ENCODE measurements at places on chromosomes 11 and 22.

- peak; percentile 84 for DNase-seq
Measured at GRCh38 chr22:39316440-39317083, 2.9 kb downstream of the RPL3 start.

DNA sequence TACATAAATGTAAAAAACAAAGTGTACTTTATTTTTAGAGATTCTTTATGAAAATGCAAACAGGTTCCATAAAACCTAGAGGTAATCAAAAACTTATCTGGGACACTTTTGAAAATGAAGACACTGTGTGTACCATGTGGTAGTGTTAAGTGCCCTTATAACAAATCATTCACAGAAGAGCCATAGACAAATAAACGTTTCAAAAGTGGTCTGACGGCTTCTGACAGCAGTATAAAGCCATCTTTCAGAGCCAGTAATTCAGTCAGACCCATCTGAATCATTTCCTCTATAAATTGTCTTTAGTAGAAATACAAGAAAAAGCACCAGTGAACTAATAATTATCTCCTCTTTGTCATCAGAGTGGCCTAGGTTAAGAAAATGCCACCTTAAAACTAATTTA is 100.0 kb downstream of the PAX6 start:
- DNase-seq: no peak

- no peak for DNase-seq
Measured at GRCh38 chr22:49294656-49295464, 532.8 kb downstream of the BRD1 start.

DNA sequence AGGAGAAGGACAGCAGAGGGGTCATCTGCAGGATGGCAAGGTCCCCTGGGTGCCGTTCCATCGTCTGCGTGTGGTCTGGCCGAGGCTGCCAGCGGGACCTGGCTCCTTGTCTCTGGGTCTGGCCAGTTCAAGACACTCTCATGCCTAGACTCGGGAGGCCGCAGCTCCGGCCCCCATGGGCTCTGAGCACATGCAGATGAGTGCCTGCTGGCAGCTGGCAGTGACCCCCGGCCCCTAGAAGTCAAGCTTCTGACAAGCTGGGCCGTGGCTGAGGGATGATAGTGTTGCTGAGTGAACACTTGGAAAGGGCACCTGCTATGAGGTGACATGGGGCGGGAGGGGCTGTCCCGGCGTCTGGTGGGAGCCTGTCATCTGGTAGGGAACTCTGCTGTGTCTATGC is 1180.6 kb downstream of the BRD1 start:
- no peak for DNase-seq

- DNase-seq: no peak
Measured at GRCh38 chr11:131814108-131814507, 443.7 kb downstream of the NTM start.

GRCh38 chr11:101008961-101009689 is 120.5 kb downstream of the PGR start:
- no peak for DNase-seq

GRCh38 chr22:49538006-49538405 is 289.7 kb downstream of the BRD1 start:
- DNase-seq: no peak

DNA sequence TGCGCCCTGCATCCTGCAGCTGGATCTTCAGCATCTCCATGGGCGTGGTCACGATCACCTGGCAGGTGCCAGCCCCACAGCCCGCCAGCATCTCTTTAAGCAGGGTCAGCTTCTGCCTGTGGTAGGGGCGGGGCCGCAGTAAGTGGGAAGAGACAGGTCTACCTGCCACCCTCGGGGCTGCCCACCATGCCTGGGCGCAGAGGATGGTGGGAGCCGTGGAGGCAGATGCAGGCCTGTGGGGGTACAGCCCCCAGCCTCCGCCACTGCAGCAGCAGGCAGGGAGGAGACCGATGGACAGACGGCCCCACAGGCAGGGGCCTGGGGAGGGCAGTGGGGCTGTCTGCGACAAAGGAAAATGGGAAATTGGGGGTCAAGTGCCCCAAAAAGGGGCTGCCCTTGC is 3.0 kb upstream of the CEND1 start:
- no peak for DNase-seq

DNA sequence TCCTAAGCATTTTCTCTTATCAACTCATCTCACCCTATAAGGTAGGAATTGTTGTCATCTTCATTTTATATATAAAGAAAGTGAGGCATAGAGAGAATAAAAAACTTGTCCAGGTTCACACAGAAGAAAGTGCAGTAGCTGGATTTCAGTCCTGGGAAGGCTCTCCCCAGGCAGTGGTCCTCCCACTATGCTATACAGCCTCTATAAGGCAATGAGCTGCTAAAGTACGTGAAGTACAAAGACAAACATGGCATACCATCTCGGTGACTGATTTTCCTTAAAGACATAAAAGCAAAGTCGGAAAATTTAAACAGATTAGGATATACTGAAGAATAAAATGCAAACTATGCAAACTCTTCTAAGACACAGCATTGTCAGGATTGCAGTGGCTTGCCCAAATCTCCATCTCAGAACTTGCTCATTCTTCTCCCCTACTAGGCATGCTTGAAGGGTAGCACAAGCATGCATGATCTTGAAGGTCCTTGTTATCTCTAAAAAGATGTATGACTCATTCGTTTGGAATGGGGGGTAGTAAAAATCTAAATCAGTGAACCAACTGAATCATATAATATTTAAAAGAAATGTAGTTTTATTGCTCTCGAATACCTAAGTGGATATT is 97.8 kb upstream of the CSNK2A3 start:
- no peak for DNase-seq

DNA sequence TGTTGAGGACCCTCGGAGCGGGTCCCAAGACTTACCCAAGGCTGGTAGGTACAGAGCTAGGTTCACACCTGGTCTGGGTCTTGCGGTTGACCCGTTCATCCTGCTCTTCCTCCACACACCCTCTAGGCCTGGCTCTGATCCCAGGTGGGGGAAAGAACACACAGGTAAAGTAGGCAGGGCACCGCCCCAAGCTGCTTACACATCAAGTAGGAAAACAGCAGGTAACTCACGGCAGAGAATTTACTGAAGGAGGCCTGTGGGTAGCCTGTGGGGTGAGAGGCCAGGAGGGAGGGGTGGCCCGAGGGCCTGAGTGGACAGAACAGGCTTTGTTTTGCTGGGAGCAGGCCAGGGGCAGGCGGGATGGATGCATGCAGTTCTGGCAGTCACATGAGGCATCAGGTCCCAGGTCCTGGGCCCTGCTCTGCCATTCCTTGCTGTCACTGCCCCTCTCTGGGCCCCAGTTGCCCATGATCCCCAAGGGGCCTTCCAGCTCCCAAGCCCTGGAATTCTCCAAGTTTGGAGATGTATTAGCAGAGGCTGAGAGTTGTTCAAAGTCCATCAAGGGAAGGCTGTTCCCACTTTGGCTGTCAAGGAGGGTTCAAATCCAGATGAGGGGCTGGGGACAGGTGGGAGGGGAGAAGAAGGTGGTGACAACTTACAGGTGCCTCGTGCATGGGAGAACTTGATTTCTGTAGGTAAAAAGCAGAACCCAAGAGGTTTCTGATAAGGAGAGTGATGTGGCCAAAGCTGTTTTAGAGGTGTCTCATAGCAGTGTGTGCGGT is 5.7 kb downstream of the TSKU start:
- DNase-seq: no peak

GRCh38 chr11:1844221-1845094 is 5.7 kb downstream of the TNNI2 start:
- peak; percentile 45 for DNase-seq

GRCh38 chr22:43990044-43990443 is 34.1 kb upstream of the PARVB start:
- DNase-seq: no peak

- no peak for DNase-seq
Measured at GRCh38 chr22:20843501-20843900, 15.1 kb downstream of the PI4KA start.

DNA sequence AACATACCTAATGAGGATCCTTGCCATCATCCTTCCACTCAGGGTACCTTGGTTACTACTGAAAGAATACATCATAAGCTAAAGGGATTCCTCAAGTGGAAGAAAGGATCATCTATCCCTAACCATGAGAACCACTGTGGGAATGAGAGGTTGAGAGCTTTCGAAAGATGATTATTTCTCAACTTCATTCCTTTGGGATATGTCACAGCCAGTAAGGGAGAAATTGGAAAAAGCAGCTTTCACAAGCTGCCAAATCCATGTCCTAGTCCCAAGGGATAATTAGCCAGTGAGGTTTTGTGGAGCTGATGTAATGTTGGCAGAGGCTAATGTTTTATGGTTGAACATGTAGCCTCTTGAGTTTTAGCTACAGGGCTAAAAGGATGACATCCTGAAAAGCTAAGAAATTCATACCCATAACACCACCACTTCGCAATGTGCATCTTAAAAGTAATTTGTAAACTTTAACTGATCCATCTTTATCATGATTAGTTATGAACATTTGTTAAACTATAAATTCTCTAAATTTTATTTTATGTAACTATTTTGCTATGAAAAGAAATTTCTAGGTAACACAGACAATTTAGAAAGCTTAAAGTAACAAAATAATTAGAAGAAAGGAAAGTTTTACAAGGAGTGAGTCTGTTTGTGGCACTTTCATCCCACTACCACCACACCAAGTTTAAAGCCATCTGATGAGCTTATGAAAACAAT is 123.9 kb downstream of the MRTFA start:
- DNase-seq: no peak

DNA sequence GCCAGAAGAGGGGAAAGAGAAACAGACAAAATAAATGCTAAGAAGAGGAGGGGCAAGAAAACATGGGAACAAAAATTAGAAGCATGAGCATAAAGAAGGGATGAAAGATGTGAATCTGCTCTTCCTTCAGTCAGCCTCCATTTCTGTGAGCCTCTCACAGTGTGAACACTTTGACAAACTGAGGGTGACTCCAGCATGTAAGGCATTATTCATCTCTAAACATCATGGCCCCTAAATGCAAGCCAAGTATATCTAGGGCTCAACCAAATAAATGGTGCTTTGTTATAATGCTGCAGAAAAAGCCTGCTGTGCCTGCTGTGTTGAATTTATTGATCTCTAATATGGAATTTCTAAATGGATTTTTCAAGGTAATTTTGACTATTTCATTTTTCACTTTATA is 281.3 kb downstream of the TTC28 start:
- no peak for DNase-seq

DNA sequence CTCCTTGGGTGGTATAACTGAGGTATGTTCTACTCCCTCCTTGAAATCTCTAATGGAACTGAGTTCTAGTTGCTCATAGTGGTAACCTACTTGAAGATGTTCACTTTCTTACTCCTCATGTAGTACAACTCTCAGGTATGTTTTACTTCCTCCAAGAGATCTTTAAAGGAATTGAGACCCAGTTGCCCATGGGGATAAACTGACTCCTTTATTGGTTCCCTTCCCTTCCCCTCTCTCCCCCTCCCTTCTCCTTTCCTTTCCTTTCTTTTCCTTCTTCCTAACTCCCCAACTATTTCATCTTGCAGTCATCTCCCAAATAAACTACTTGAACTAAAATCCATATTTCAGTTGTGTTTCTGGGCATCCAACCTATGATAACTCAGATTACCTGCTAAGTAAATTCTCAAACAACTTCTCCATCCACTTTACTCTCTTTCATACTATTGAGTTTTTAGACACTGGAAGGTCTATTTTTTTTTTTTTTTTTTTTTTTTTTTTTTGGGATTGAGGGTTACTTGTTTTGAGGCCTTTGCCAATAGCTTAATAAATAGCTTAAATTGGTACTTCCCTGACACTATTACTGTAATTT is 7.9 kb upstream of the TRIM68 start:
- no peak for DNase-seq

DNA sequence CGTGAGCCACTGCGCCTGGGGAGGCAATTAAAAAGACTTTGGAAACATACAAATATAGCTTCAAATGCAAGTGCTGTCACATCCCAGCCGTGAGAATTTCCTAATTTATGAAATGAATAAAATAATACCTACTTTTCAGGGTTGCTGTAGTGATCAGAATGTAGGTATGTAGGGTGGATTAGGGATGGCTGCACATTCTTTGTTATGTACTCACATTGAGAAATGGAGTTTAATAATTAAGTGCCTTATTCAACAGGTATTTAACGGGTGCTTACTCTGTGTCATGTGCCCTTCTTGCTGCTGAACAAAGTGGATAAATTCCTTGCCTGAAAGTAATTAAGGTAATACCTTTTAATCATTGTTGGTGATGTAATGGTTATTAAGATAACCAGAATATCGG is 37.0 kb downstream of the MMP7 start:
- DNase-seq: no peak

GRCh38 chr11:68081691-68082090 is 39.5 kb downstream of the CHKA start:
- DNase-seq: no peak

GRCh38 chr11:20363500-20364340 is at the start of gene HTATIP2:
HTATIP2 (plus strand) TSS chr11:20363714; CDS start chr11:20364238, 524 bp downstream.
- DNase-seq: peak; percentile 71

DNA sequence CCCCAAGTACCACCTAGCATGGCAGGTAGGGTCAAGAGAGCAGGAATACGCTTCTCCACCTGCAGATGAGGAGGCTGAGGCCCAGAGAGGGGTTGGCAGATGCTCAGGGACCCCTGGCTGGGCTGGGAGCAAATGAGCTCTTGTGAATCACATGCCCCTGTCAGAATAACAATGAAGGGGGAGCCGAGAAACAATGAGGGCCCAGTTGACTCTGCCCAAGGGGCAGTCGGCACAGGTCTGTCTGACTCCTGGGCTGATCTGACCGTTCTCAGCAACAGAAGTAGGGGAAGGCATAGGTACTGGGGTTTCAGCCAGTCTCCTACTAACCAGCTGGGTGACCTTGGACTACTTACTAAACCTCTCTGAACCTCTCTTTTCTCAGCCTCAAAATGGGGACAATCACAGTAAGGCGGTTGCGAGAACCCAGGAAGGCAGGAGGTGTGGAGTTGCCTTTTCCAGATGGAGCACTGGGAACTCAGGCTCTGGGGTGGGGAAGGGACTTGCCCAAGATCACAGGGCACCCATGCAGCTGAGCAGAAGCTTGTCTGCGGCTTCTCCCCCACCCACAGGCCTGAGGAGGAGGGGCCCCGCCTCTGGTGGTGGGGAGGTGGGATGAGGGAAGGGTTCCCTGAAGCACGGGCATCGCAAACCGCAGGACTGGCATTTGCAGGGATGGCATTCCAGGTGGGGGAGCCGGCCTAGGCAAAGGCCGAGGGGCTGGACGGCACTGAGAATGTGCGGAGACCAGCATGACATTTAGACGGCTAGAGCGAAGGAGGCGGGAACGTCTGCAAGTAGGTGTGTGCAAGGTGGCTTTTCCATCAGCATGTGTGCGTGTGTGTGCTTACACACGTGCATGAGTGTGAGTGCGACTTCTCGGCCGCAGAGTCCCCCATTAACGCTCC is 163.0 kb downstream of the MN1 start:
- DNase-seq: no peak

GRCh38 chr11:69390561-69390960 is 90.9 kb upstream of the LINC01488 start:
- no peak for DNase-seq

GRCh38 chr11:27864611-27865010 is 164.4 kb upstream of the BDNF start:
- no peak for DNase-seq

GRCh38 chr22:49807780-49808708 is 19.6 kb downstream of the BRD1 start:
- DNase-seq: peak; percentile 75

GRCh38 chr11:76270389-76270788 is 64.1 kb upstream of the WNT11 start:
- no peak for DNase-seq

All from activated CD4-positive, alpha-beta T cell treated with anti-CD3 and anti-CD28 coated beads, Interleukin-2, amount 10 ng/mL, durations not matched to agents 7 days and 5 days (primary cell).